Stimulated activated naive CD4-positive, alpha-beta T cell treated with Interleukin-2 at 50 U/mL for 16 hours (primary cell): ENCODE measurements at places on chromosomes 1 and 21.

GRCh38 chr1:161085165-161085564 lies 4.2 kb downstream of the NECTIN4 start:
- no peak for DNase-seq

GRCh38 chr1:191561276-191561675 lies 597.0 kb upstream of the RGS18 start:
- DNase-seq: no peak

DNA sequence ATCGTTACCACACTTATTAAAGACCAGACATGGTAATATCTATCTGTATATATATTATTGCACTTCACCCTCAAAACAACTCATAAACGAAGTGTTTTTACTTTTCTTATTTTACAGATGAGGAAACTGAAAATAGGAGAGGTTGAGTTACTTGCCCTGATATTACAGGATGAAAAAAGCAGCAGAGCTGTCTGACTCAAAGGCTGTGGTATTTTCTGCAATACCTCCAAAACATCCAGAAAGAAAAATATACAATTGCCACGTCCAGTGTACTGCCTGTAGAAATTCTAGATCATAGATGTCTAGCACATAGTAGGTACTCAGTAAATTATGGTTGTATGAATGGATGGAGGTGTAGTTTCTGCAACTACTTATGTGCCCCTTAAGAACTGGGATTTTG lies 5.2 kb upstream of the TARBP1 start:
- no peak for DNase-seq

DNA sequence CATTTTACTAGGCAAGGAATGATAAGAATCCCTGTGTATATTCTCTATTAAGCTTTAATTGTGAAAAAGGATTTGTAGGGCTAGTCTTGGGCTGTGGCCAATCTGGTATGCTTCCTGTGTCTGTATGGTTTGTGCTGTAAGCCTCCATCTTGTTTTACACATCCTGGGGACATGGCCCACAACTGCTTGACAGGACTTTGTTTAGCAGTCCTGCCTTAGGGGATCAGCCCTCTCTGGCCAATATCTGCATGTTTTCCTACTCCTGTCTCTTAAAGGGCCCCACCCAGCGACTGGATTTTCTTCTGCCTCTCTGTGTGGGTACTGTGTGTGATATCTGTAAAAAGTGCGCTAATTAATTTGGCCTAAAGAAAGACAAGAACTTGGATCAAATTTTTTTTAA lies 813.2 kb downstream of the PLA2G4A start:
- no peak for DNase-seq

DNA sequence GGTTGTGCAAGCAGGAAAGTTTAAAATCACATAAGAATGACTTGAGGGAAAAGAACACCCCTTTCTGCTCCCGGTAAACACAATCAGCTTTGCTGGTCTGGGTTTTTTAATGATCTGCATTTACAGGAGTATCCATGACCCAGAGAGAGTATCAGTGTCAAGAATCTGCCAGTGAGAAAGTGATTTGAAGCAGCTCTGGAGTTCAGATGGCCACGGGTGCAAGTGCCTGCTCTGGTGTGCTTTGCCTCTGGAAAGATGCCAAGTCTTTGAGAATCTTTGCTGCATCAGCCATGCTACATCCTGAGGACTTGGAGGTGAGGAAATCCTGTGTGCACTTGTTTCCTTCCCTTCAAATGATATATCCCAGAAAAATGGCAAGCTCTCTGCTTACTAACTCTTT lies 18.6 kb upstream of the MYSM1 start:
- DNase-seq: no peak

DNA sequence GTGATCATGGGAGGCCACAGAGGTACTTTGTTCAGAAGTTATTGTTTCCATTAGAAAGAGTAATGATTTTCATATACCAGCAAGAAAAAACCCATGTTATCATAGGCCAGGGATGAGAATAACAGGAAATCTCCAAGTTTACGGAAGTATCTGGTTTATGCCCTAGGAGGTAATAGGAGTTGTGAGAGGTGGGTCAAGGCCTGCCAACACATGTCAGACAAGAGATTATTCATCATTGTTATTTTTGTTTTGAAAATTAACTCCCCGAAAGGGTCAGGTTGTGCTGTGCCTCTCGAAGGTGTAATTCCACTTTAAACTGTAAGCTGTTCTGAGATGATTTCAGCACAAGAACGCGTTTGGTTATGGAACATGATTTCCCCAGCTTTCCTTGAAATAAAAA lies 218.4 kb downstream of the CAMTA1 start:
- DNase-seq: no peak

GRCh38 chr21:16441789-16442188 lies 712.0 kb downstream of the USP25 start:
- DNase-seq: no peak

GRCh38 chr1:15764890-15765289 lies 6.3 kb downstream of the FBLIM1 start:
- DNase-seq: no peak

DNA sequence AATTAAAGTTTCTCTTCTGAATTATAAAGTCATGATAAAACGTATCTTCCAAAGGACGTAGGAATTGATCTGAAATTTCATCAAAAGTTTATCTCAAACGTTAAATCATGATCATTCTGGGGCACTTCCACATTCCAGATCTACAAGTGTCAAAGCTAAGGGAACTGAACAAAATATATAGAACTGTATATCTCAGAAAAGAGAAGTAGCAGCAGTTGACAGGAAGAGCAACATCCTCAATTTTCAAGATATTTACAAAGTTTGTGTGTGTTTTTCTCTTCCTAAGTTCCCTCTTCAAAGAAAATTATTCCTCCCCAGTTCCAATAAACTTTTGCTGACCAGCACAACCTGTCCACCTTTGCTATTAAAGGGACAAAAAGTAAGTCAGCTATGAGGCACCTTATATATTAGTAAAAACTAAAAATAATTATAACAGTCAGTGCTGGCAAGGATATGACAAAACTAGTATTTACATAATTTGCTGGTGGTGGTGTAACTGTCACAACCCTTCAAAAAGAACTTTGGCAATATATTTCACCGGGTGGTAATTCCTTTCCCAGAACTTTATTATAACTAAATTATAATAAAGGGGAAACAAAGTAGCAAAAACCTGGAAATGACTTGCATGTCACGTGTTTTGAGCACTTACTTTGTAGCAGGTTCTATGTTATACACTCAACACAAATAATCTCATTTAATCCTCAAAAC lies 38.5 kb upstream of the EYA3 start:
- no peak for DNase-seq
